ENCODE measurements at places on chromosomes 4 and X.

GRCh38 chrX:19057856-19058255 is 64.4 kb downstream of the ADGRG2 start:
- no peak for DNase-seq

GRCh38 chrX:151679798-151680402 is 15.4 kb upstream of the PRRG3 start:
- DNase-seq: no peak

- no peak for DNase-seq
Observed at GRCh38 chr4:110967936-110968335, 345.1 kb upstream of the PITX2 start.

GRCh38 chr4:153413842-153414241 is 52.3 kb upstream of the TMEM131L start:
- no peak for DNase-seq

DNA sequence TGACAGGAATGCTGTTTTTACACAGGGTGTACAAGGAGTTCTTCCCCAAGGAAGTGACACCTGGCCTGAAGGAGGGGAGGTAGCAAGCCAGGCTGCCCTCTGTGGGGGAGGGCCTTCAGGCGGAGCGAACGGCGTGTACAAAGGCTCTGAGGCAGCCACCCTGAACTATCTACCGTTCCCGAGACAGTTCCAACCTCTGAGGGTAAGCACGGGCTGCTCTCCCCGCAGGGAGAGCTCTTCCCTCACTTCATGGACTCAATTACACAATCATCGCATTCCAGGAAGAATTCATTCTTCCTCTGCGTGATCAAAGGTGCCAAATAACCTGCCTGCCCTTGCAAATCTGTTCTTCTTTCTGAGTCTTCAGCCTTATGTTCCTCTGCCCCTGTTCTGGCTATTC is 4.8 kb downstream of the ELK1 start:
- no peak for DNase-seq

DNA sequence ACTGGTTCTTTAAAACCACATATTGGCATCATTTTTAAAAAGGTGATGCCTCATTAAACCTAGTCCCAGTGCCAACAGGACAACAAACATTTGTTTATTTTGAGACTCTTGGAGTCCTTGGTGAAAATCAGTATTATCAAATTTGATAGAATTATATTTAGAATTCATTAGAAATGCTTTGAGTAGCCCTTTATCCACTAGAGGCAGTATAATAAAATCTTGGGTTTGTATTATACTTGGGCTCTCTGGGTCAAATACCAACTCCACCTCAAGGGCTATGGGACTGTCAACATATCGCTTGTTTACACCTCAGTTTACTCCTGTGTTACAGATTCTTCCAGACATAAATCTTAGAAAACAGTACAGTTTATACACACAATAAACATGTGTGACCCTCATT is 335.7 kb upstream of the FSTL5 start:
- no peak for DNase-seq

- DNase-seq: no peak
Observed at GRCh38 chrX:7149411-7149810, 1.5 kb upstream of the PUDP start.

DNA sequence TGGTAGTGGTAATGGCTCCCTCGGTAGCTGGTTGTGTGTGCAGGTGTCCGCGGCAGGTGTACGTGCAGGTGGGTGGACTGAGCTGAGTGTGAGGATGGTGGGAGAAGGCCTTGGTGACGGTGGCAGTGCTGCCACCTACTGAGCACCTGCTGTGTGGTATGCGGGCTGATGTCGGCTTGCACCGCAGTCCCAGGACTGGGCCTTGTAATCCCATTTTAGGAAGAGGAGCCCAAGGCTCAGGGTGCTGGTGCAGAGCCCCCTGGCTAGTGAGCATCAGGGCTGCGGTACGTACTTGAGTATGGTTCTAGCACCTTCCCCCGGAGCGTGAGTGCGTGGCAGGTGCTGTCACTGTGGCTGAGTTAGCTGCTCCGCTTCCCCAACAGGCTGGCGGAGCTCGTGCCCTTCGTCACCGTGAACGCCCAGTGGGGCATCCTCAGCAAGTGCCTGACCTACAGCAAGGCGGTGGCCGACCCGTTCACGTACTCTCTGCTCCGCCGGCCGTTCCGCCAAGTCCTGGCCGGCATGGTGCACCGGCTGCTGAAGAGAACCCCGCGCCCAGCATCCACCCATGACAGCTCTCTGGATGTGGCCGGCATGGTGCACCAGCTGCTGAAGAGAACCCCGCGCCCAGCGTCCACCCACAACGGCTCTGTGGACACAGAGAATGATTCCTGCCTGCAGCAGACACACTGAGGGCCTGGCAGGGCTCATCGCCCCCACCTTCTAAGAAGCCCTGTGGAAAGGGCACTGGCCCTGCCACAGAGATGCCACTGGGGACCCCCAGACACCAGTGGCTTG is 5.7 kb upstream of the CPZ start:
- DNase-seq: no peak

GRCh38 chr4:18398661-18399060 is 377.1 kb upstream of the LCORL start:
- no peak for DNase-seq

GRCh38 chrX:41412261-41413081 is 34.7 kb upstream of the NYX start:
- DNase-seq: no peak

- DNase-seq: no peak
Observed at GRCh38 chr4:70915036-70915815, 13.1 kb downstream of the MOB1B start.

DNA sequence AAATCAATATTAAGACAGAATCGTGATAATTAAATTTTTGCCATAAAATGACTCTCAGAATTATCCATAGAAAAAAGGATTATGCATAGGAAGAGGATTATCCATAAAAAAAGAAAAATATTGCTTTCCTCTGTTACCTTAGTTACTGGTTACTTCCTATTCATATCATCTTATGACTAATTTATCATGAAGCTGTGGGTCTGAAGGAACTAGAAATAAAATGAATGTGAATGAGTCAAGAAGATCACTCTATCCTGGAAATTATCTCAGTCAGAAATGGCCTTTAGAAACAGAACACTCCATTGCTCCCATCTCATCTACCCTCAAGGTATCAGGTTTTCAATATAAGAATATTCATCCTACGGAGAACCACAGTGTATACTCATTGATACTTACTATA is 19.4 kb downstream of the RPS6KA6 start:
- DNase-seq: no peak

DNA sequence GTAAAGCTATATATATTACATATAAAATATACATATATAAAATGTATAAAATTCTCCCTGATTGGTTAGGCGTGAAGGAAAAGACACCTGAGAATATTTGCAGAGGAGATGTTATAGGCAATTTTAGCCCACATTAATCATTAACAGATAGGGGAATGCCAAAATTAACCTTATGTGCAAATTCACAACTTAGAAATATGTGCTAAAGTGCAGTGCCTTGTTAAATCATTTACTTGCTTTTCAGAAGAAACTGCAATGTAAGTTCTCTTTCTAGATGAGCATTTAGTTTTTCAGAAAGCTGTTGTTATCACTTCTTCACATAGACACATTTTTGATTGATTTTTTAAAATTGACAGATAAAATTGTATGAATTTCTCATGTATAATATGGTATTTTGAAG is 5.6 kb downstream of the TASL start:
- no peak for DNase-seq

GRCh38 chr4:189143263-189143952 is 797.3 kb upstream of the FRG1 start:
- no peak for DNase-seq

DNA sequence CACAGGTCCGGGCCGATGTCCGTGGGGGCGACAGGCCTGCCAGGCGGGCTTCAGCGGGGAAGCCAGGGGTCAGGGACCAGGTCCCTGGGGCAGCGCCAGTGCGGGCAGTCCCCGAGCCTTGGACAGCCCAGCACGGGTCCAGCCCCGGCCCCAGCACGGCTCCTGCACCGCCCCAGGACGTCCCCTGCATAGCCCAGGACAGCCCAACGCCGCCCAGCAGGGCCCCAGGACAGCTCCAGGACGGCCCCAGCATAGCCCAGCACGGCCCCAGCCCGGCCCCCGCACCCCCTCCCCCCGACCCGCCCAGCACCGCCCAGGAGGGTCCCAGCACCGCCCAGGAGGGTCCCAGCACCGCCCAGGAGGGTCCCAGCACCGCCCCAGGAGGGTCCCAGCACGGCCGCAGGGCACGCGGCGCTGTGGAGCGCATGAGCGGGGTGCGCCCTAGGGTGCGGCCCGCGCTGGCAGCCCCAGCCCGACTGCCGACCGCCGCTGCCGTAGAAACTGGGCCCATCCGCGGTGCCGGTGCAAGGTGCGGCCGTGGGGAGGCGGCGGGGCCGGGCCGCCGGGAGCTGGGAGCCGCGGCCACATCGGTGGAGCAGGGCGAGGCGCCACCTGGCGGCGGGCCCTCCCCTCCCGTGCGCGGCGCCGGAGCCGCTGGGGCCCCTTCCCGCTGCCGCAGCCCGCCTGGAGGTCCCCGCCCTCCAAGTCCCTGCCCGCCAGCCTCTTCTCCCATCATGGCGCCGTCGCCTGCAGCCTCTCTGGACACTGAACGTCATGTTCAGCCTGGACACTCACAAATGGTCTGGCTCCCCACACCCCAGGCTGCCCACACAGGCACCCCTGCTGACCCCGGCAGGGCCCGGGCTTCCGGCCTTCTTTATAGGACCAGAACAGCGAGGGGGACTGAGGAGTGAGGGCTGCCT is 106.8 kb upstream of the NKX1-1 start:
- DNase-seq: no peak

GRCh38 chrX:78593701-78594100 is 65.4 kb downstream of the RTL3 start:
- DNase-seq: no peak

GRCh38 chr4:18435781-18436180 is 414.2 kb upstream of the LCORL start:
- no peak for DNase-seq

GRCh38 chr4:162791226-162791625 is 375.5 kb downstream of the NAF1 start:
- DNase-seq: no peak

DNA sequence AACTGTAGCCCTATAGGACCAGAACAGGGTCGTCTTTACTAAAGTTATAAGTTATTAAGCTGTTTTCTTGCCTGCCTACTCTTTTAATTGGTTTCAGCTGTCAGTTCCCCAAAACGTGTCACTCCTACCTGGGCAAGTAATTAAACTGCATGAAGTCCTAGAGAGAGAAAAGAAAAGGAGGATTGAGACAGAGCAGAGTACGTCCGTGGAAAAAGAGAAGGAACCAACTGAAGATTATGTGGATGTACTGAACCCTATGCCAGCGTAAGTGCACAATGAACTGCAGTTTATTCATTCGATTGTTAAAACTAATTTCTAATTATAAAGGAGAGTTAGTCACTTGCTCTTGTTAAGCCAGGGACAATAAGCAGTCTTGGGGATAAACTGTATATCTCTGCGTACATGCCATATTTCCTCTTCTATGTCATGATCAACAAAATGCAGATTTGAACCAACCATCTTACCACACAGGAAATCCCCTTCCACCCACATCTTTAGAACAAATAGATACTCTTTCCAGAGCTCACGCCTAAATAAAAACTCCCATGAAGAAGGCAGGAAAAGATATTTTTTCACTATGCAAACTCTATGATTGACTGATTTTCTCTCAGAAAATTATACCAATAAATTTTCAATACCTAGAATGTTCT is 22.8 kb downstream of the STAP1 start:
- no peak for DNase-seq

DNA sequence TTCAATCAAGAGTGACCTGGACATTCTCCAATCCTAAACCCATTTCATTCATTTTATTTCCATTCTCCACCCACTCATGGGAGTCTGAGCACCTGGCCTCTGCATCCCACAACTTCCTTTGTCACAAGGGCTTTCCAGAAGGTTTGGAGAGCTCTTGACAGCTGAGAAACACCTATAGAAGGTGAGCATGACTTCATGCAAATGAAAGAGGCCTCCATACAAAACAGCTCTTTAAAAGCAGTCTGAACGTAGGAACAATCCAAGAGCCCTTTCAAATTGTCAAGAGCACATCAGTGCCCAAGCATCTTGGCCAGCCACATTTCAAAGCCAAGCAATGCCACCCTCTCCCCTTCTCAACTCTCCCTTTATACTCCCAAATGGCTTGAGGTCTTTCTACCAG is 74.9 kb upstream of the RAP2C start:
- no peak for DNase-seq

- no peak for DNase-seq
Observed at GRCh38 chr4:80897537-80898303, 132.8 kb upstream of the BMP3 start.

GRCh38 chr4:3466691-3467600 is 3.8 kb downstream of the DOK7 start:
- DNase-seq: no peak

Data from stimulated activated CD4-positive, alpha-beta T cell treated with anti-CD3 and anti-CD28 coated beads, Interleukin-1b, Interleukin-23, amount 100 ng/mL, for 24 hours (primary cell).